ENCODE measurements at places on chromosomes 7 and 10. TPM values are rescaled to one million over a fixed set of nuclear protein-coding genes. Genes with fewer than 3 reads are reported as not detected.

The HK1 gene
- 104 TPM for total RNA-seq

The VAX1 gene
- total RNA-seq, result 0.33 TPM

The MRPL43 gene
- total RNA-seq, result 50.3 TPM

The ST8SIA6 gene
- total RNA-seq, result 4.4 TPM

The LRRD1 gene
- 0.44 TPM for total RNA-seq

The OR2A2 gene
- total RNA-seq, result not detected
